ENCODE measurements at places on chromosomes 5 and 9.
A peak's percentile ranks its signal among the peaks of the same experiment; 100 is the strongest.

GRCh38 chr9:130306823-130307666 is 41.5 kb downstream of the HMCN2 start:
- DNase-seq, result no peak

DNA sequence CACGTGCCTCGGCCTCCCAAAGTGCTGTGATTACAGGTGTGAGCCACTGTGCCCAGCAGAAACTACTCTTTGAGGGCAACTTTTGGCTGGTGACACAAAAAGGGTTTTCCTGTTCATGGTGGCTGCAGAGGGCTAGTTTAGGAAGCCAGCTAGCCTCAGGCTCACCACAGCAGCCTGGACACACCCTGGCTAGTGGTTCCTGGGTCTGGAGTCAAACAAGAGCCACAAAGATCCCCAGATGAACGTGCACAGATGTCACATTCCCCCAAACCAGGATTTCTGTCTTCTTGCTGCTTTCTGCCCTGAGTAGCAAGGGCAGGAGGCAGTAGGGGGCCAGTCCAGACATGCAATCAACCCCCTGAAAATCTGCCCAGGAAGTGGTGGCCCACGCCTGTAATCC is 6.8 kb downstream of the HBEGF start:
- DNase-seq, result peak; percentile 23

- DNase-seq, result no peak
Measured at GRCh38 chr5:67341478-67341877, 144.9 kb upstream of the CD180 start.

DNA sequence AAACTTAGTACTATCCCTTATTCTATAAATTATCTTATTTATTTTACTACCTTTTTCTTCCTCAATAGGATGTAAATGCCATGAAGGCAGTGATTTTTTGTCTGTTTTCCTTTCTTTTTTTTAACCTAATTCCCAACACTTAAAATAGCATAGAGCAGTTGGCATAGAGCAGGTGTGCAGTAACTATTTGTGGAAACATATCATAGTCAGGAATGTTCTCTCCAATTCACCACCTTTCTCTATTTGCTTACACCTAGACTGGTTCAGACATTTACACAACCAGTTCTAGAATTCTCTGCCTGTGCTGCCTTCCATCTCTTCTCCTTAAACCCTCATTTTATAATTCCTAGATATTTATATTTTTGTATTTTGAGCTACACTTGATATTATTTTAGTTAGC is 49.6 kb downstream of the IL31RA start:
- no peak for DNase-seq

- no peak for DNase-seq
Measured at GRCh38 chr5:134479839-134480238, 45.6 kb upstream of the JADE2 start.

DNA sequence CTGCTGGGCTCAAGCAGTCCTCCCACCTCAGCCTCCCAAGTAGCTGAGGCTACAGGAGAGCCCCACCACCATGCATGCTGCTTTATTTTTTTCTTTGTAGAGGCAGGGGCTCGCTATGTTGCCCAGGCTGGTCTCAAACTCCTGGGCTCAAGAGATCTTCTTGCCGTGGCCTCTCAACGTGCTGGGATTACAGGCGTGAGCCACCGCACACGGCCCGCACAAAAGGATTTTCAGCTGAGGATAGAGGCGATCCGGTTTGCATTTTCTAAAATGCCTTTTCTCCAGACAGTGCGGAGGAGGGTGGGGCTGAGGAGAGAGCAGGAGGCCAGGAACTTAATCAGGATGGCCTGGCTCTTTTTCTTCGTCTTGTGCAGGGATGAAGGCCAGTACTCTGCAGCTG is 6.9 kb downstream of the HRH2 start:
- no peak for DNase-seq

DNA sequence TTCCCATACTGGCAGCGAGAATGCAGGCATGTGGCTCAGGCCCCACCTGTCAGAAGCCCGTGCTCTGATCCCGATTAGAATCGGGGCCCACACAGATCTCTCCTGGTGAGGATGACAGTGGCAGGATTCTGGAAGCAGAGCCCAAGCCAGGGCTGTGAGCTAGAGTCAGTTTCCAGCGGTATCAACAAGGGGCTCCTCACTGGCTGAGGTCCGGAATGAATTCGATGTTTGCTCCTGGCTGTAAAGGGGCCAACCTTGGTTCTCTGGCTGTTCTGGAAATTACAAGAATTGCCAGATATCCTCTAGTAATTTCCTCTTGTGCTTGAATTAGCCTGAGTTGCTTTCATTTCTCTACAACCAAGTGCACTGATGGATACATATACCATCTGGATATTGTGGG is 129.1 kb upstream of the SPRY4 start:
- DNase-seq, result no peak

- no peak for DNase-seq
Measured at GRCh38 chr9:16442622-16443021, 427.8 kb downstream of the BNC2 start.

GRCh38 chr5:157710882-157711281 is 20.3 kb upstream of the THG1L start:
- no peak for DNase-seq

DNA sequence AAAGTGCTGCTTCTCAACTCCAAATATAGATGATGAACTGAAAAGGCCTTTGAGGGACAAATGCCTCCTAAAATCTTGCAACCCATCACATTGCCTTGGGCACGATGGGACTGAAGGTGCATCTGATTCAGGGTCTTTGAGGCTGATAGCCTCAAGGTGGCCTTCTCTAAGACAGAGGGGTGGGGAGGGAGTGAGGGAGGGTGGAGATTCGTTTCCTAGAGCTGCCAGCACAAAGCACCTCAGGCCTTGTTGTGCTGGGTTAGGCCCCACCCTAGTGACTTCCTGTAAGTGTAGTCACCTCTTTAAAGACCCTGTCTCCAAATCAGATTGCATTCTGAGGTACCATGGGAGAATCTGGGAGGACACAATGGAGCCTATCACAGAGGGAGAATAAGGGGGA is 57.1 kb downstream of the BARX1 start:
- no peak for DNase-seq

- no peak for DNase-seq
Measured at GRCh38 chr5:157593052-157593757, 17.6 kb upstream of the ADAM19 start.

DNA sequence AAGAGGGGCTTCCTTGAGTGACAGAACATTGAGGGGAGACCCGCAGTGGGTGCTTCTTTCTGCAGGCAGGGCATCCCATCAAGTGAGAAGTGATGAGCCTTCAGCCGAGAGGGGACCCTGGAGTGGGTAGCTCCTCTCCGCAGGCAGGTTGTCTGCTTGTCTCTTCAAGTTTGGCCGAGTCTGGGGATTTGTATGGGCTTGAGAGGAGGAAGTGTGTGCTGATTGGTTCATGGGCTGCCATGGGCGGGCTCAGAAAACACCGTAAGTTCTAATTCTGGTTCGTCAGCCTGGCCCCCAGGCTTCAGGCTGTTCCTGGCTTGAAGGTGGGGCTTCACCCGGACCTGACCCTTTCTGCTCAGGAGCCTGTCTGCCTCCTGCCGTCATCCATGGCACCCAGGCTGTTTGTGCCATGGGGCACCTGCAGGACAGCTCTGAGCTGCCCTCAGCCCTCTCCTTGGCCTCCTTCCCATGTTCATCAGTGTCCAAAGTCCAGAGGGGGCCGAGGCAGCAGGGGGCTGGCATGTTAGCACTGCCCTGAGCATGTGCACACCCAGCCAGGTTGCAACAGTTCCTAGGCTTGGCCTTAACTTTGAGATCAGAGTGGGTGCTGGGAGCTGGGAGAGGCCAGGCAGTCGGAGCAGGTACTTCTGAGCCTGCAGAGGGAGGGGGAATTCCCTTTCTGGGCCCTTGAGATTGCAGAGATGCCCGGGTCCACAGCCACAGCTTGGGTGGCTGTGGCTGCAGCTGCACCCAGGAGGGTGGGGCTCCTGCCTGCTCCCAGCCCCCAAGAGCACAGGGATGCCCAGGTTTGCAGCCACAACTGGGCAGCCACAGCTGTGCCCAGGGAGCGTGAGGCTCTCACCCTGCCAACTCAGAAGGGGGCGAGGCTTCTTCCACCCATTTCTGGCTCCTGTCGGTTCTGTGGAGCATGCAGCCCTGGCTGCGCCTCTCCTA is 13.5 kb upstream of the DHFR start:
- no peak for DNase-seq

DNA sequence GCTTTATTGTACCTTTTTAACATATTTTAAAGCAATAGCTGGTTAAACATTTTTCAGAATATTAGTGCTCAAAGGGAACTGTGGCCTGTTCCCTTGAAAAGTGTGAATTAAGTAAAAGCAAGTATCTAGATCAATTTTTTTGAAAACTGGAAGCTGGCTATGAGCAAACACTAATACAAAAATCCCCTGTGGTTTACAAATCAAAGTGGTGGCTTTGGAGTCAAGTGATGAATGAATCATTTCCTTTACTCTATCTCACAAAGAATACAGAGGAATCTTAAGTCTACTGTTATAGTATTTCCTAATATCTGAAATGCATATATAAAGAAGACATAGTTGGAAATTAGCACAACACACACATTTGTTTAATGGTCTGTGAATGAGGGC is 212.4 kb upstream of the C9orf72 start:
- DNase-seq, result no peak

GRCh38 chr5:109192555-109193281 is 217.1 kb downstream of the PJA2 start:
- DNase-seq, result no peak

GRCh38 chr5:131773805-131774204 is 23.0 kb downstream of the FNIP1 start:
- peak; percentile 39 for DNase-seq

GRCh38 chr9:94178927-94179326 is 80.2 kb upstream of the ZNF169 start:
- no peak for DNase-seq

DNA sequence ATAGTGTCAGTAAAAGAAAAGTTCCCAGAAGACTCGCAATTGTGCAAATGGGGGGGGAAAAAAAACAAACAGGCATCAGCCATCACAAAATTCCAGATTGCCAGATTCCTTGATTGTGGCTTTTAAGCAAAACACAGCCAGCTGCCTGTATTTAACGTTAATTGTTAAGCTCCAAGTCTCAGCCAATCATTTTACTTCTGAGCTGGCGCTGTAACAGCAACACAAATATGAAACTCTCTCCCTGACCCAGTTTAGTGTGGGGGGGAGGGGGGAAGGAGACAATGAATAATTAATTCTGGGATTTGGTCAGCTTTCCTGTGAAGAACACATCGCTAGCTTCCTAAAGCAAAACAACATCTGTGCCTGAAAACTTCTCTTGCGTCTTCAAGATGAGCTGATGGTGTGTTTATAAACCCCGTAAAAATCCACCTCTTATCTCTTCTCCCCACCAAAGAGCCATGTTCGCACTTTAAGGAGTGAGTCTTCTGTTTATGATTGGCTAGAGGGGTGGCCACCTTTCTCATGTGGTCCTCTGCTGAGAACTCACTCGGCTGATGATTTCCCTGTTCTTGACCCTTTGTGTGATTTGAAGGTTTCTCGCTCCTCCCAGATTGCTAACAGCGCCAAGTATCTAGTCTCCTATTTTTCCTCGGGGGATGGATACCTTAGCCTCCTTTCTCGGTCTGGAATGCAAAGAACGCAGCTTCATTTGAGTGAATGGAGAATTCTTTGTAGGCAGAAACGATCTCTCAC is 160.2 kb upstream of the DAPK1 start:
- peak; percentile 8 for DNase-seq

DNA sequence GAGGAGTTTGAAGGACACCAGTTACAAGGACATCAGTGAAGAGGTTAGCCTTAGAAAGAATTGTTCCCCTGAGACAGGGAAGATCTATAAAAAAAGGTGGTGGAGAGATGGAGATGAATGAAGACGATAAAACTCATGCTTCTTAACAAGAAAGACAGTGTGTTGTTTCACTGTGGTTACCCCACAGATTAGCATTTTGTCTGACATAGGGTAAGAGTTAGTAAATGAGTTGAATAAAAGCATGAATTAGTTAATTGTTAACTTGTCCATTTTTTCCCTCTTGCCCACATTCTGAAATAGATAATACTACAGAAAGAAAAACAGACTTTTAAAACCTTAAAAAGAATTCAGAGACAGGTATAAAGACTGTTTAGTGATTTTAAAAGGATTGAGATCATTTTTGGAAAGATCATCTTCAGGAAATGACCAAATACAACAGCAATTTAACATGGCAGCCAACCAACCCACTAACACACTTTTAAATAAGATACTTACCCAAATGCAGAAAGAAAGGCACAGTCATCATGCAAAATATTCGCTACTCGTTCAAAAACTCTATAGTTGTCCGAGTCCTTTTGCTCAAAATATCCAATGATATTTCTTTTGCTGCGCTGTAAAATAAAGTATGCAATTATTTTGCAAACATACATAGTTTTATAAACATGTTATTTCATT is 78.5 kb downstream of the ERP44 start:
- DNase-seq, result no peak

- DNase-seq, result no peak
Measured at GRCh38 chr9:79705704-79706103, 133.9 kb downstream of the TLE4 start.

DNA sequence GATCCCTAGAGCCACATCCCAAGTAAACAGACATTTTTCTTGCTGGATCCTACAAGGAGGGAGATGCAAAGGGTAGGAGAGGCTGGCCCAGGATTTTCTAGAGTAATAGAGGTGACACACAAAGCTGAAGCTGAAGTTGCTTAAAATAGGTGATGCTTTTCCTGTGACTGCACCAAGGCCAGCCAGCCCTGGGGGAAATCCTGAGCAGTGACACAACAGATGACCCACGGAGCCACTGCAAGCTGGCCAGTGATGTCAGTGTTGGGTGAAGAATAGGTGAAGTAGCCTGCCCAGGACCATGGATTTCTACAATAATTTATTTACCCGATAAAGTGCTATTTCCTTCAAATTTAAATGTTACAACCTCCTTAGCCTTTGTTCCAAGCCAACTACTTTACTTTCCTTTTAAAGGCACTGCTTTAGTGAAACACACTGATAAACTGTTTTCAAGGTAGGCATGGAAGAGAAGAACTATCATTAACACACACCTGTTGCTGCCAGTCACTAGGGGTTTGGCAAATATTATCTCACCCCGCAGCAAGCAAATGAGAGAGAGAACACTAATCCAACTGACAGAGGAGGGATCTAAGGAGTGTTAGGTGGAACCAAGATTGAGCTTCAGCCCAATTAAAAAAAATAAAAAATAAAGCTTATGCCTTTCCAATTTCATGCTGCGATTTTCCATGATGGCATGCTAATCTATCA is 123.5 kb downstream of the CTNND2 start:
- no peak for DNase-seq

DNA sequence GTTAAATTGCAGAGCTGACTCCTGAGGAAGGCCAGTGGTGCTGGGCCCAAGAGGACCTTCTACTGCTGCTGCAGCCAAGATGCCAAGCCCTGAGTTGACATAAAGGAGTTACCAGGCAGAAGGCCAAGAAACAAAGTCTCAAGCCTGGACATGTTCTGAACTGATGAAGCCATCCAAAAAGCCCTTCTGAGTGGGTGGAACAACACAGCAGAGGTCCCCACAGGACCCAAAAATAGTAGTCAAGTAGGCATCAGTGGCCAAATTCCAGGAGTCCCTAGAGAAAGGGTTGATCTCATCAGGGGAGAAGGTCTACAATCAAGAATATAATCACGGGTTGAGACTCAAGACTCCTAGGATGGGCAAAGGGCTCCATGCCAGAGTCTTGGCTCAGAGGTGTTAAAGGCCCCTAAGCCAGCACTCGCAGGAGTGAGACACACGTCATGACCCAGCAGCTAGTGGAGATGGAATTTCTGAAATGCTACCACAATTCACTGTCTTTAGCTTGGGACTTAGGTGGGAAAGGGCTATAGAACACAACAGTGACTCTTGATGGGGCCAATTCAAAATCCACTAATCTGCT is 119.7 kb downstream of the FANCC start:
- no peak for DNase-seq

- peak; percentile 82 for DNase-seq
Measured at GRCh38 chr5:170338933-170339779, 41.6 kb upstream of the LCP2 start.
